Thymus (tissue), 14 donors: ENCODE measurements at places on chromosomes 1 and 21. TPM values are rescaled to one million over a fixed set of nuclear protein-coding genes. Genes with fewer than 3 reads are reported as not detected.
A peak's percentile ranks its signal among the peaks of the same experiment; 100 is the strongest.

DNA sequence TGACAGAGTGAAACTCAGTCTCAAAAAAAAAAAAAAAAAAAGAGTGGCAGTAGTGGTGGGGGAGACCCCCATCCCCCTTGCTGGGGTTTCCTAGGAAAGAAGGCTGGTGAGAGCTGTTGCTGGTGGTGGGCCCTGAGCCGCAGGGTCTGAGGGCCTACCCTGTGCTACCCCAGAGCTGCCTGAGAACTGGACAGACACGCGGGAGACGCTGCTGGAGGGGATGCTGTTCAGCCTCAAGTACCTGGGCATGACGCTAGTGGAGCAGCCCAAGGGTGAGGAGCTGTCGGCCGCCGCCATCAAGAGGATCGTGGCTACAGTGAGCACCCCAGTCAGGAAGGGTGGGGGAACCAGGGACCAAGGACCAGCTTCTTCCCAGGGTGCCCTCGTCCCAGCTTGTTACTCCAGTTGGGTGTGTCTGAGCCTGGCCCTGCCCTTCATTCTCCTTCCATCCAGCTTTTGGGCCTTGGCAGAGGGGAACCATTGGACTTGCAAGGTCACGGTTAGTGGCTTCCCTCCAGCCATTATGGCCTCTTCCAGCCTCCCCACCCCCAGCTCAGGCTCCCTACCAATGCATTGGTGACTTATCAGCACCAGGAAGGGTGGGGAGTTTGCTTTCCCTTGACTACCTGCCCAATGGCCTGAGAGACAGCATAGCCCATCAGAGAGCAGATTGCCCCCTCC, 10.5 kb downstream of the LDLRAP1 start:
- DNase-seq = no peak

- DNase-seq = no peak
These were observed 112.7 kb downstream of the FGGY start for GRCh38 chr1:59409549-59409948.

Gene HCRTR1
- 0.02 TPM for polyA plus RNA-seq

GRCh38 chr1:170318141-170318540, 172.4 kb downstream of the NTMT2 start:
- no peak for DNase-seq

DNA sequence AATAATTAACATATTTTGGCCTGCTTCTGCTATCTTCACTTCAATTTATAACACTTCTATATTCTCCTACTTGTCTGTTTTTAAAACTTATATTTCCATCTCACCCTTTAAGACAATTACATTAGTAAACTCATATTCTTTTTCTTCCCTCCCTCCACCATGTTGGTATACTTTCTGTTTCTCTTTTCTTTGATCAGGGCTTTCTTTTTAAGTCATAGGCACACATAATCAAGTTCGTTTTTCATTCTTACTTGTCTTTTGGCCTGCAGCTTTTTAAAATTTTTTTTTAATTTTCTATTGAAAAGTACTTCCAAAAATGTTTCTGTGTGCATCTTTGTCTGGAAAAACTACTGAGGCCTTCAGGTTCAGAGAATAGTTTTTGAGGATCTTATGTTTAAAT, 2.3 kb downstream of the PYHIN1 start:
- peak; percentile 21 for DNase-seq

DNA sequence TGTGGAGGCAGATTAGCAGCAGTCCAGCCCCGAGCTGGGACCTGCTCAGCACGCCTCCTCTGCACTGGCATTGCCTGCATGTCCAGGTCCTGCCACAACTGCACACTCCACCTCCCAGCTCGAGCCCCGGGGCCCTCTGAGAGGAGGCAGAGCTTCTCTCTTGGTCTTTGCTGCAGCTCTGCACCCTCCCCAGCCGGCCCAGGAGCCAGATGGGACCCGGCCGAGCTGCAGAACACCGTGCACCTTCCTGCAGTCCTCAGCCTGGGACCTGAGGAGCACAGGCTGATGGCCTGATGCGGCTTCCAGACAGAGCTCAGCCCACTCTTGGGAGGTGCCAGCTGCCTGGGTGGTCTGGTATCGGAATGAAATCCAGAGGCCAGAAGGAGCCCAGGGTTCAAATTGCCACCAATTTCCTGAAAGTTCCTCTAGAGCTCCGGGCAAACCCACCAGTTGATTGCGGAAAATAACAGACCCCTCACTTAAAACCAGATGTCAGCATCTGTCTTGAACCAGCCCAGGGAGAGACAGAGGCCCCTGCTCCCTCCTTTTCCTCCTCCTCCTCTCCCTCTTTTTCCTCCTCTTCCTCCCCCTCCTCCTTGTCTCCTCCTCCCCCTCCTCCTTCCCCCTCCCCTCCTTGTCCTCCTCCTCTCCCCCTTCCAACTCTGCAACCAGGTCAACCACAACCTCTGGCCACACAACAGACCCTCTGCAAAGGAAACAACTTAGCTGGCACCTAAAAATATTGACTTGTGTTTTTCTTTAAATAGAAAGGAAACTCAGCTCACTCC, 10.6 kb upstream of the SPSB1 start:
- no peak for DNase-seq

DNA sequence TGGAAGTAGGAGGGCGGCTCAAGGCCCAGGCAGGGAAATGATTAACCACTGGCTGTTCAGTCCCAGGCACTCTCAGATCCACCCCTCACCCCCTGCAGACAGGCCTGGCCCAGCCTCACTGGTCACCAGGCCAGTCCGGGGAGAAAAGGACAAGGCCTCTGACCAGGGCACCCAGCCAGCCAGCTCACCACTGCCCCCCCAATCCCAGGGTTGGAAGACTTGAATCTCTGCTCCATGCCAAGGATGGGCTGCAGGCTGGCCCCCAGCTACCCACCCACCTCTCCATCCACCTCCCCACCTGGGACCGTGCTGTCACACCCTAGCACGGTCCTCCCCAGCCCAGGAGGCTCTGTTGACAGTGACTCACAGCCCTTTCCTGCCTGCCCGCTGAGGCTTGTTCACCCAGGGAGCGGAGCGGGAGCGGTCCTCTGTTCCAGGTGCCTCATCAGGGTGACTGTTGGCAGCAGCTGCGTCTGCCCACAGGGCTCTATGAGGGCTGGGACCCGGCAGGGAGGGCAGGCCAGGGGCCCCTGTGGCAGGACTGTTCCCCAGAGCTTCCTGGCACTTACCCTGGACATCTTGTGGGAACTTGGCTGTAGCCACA, 2.2 kb downstream of the LAD1 start:
- DNase-seq = no peak

- DNase-seq = no peak
These were observed 32.9 kb downstream of the RASSF5 start for GRCh38 chr1:206540044-206540780.

- no peak for DNase-seq
These were observed 98.0 kb upstream of the C1orf105 start for GRCh38 chr1:172322219-172323061.

DNA sequence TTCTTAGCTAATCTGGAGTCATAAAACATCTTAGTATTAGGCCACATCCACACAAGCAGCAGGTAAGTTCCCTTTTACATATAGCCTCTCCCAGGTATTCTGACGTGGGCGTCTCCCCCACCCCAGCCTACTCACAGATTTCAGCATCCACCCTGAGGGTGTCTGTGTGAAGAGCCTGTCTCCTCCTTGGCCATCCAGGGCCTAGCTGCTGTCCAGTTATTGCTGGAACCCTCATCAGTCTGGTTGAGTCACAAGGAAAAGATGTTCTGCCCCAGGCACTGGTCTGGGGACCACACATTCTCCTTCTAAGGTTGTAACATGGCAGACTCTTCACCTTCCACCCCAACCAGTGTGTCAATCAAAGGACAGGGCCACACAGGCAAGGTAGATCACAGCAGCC, 57.6 kb downstream of the ETS2 start:
- DNase-seq = no peak

DNA sequence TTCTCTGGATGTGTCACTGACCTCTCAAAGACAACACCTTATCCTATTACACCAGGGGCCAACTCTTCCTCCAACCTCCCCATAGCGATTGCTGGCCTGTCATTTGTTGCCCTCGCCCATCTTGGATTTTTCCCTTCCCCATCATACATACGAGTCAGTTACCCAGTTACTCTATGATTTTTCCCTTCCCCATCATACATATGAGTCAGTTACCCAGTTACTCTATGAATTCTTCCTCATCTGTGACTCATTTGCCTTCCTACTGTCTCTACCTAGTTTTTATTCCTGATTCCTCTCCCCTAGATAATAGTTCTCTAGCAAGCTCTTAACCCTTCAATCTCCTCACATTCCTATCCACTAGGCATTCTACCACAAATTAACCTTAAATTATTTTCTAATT, 178.8 kb downstream of the NR5A2 start:
- DNase-seq = no peak

- DNase-seq = no peak
These were observed 50.0 kb upstream of the ZNF648 start for GRCh38 chr1:182111496-182111895.
